ENCODE measurements at places on chromosomes 7 and 10.

- no peak for DNase-seq
These were observed 29.9 kb downstream of the TCF7L2 start for GRCh38 chr10:112979927-112980326.

DNA sequence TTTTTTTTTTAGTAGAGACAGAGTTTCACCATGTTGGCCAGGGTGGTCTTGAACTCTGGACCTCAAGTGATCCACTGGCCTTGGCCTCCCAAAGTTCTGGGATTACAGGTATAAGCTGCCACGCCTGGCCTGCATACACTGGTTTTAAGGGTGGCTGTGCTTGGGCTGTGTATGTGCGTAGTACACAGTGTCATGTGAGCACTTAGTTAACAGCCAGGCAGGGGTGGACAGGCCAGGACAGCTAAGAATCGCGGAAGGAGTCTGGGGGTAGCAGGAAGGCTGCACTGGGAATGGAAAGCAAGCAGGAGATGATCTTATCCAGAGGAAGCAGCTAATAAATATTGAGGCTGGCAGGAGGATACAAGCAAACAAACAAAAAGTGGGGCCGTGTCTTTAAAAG, 380.0 kb upstream of the GALNT17 start:
- DNase-seq: no peak

DNA sequence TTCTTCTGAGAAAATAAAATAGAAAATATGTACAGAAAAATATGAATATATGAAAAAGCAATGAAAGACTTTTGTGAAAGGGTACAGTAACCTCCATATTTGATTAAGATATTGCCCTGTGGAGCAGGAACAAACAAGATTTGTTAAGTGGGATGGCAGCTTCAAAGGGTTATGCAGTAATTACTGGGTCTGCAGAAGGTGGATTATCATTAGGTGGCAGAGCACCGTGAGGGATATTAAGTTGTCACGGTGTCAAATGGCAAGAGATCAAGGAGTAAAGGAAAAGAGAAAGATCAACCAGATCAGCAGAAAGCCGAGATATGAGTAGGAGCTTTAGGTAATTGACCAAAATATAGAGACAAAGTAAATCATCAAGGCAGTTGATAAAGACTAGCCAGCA, 44.1 kb downstream of the DGKB start:
- DNase-seq: no peak

DNA sequence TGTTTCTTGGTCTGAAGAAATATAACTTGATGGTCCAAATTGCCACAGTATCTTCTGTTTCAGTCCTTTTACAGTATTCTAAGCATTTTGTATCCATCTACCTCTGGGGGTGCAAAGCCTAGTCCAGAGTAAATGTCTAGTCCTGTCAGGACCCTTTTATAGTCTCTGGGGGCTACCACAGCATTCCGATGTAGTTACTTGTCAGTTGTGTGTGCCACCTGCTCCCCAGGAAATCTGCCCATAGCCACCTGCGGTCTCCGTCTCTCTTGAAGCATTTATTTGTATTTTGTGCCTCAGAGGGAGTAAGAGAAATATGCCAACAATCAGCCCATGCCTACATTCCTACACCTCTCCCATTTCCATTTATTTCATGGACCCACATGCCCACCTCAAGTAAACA, 12.8 kb downstream of the AGBL3 start:
- no peak for DNase-seq

- no peak for DNase-seq
These were observed 71.9 kb downstream of the SRI start for GRCh38 chr7:88147949-88148348.

Data from activated CD4-positive, CD25-positive, alpha-beta regulatory T cell treated with anti-CD3 and anti-CD28 coated beads, Interleukin-2, amount 50 U/mL, for 72 hours (primary cell).